Panc1 (cell line): ENCODE measurements at places on chromosomes 13 and 19. TPM values are rescaled to one million over a fixed set of nuclear protein-coding genes. Genes with fewer than 3 reads are reported as not detected.

The CBARP gene
- total RNA-seq, result 14.5 TPM

The ZFP28 gene
- not detected for total RNA-seq

- no peak for DNase-seq
Observed at GRCh38 chr19:51292971-51293370, 18.5 kb upstream of the IGLON5 start.

DNA sequence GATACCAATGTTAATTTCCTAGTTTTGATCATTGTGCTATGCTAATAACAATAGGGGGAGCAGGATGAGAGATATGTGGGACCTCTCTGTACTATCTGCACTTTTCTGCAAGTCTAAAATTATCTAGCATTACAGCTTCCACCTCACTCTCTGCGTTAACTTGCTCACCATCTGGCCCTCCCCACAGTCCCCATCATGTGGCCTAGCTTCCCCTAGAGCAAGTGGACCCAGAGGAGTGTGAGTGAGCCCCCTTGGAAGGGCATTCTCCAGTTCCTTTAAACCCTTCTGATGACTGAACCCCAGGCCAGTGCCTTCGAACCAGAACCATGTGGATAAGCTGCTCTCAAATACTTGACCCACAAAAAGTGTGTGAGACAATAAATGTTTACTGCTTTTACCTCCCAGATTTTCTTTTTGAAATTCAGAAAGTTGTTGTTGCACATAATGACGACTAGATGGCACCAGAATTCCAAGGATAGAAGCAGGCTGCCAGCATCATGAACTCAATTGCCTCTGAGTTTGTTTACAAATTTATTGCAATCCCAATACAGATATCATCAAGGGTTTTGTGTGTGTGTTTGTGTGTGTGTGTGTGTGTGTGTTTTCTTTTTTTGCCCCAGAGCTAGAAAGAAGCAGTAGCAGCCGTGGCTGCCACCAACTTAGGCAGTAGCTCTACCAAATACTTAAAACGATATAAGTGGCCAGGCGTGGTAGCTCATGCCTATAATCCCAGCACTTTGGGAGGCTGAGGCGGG, 49.0 kb upstream of the ZNF780A start:
- peak; percentile 100 for DNase-seq

- no peak for DNase-seq
Observed at GRCh38 chr13:27450921-27451471, 632 bp upstream of the MTIF3 start.

The CD177 gene
- total RNA-seq, result 0.28 TPM

GRCh38 chr19:34713262-34713637, 20.8 kb upstream of the ZNF181 start:
- DNase-seq, result no peak

The NCR1 gene
- total RNA-seq, result not detected
